ENCODE measurements at places on chromosomes 6 and 20.

DNA sequence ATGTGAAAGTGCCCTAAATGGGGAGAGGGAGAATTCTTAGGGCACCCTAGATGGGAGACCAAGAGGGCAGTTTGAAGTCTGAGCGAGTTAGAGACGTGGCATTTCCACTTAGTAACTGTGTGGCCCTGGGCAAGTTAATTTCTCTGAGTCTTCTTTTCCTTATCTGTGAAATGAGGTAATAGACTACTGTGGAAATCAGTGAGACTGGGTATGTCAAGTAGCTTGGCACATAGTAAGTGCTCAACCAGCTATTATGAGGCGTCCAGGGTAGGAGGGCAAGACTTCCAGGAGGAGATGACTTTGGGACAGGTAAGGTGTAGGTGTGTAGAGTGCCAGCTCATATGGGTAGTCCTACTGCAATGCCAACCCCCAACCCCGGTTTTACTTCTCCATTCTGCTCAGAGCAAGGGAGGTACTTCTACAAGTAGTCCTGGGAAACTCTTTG is 770 bp downstream of the KIF3B start:
- DNase-seq = no peak

- DNase-seq = no peak
Measured at GRCh38 chr6:135974426-135974825, 122.9 kb downstream of the PDE7B start.

DNA sequence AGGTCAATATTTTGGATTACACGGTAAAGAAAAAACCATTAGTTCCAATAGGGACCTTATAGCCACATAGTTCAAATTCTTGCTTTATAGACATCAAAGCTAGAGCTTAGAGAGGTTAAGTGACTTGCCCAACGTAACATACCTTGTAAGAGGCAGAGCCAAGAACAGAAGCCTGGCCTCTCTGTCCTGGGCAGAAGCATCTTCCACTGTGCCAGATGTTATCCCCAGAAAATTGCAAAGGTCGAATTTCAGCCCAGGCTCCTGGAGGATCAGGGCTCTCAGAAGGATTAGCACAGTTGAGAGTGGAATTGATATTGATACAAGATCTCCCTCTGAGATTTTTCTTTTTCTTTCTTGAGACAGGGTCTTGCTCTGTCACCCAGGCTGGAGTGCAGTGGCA is 6.1 kb downstream of the SMIM28 start:
- no peak for DNase-seq

GRCh38 chr6:36201612-36202011 is 5.1 kb downstream of the BRPF3 start:
- no peak for DNase-seq

GRCh38 chr20:6045566-6045965 is 8.3 kb downstream of the LRRN4 start:
- DNase-seq = no peak

GRCh38 chr6:70258483-70258882 is 44.4 kb downstream of the COL9A1 start:
- DNase-seq = no peak

GRCh38 chr6:107621229-107621937 is 131.5 kb downstream of the SOBP start:
- DNase-seq = no peak

DNA sequence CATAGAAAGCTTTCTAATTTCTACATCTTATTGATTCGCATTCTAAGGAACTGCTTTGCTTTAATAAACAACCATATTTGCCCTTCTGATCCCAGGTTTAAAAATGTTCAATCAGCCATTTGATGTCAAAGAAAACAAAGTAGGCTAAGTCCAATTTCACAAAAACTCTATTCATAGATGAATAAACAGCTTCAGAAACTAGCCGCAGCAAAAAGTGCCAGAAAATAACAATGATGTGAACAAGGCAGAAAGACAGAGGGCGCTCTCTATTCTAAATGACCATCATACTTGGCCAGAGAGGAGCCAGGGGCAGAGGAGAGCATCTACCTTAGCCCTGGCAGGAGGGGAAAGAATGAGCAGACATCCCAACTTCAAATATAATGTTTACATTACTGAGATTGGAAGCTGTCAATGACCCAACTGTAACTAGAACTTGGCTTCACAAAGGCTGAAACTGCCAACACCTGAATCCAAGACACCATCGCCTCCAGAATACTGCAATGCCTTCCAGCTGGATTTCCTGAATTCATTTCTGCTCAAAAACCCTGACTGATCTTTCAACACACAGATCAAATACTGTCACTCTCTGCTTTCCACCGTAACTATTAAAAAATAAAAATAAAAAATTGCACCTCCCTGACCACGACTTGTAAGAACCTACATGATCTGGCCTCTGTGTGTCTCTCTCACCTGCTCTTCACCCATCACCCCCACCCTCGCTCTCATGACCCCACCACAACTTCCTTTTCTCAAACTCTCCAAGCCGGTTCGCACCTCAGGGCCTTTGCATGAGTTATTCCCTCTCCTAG is 9.5 kb downstream of the CNKSR3 start:
- DNase-seq = no peak

DNA sequence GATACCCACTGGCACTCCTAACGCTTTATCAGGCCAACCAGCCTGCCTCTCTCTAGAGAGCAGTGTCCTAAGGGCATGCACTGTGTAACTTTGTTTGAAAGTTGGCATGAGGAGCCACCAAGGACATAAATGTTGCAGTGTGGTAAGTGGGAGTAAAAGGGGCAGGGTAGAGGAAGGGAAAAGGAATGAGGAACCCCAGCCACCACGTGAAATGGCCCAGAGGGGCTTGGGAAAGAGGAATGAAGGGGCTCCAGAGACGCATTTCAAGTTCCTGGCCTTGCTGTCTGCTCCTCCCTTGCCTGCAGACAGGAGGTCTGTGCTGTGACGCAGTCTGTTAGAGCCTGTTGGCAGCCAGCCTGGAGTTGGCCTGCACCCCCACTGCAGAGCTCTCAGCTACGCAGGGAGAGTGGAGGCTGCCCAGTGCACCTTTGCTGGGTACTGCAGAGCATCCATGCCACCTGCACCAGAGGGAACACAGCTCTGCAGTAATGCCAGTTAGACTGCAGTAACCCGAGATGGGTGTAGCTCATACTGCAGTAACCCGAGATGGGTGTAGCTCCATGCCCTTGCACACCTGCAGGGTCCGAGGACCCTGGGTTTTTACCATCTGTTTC is 86.8 kb upstream of the SNAP25 start:
- no peak for DNase-seq

DNA sequence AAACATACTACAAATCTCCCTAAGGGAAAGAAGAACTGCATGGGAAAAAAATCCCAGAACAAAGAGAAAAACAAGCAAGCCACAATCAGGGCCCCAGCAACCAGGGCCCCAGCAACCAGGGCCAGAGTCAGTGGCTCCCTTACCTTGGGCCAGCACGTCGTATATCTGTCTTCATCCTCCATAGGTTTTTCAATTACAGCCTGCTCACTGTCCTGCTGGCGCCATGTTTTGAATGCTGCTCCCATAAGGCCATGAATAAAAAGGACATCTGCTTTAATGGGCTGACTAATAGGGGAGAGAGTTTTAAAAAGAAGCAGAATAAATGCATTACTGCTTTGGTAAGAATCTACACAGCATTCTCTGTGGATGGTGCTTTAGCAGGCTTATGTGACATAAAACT is 49.2 kb downstream of the SERAC1 start:
- no peak for DNase-seq

DNA sequence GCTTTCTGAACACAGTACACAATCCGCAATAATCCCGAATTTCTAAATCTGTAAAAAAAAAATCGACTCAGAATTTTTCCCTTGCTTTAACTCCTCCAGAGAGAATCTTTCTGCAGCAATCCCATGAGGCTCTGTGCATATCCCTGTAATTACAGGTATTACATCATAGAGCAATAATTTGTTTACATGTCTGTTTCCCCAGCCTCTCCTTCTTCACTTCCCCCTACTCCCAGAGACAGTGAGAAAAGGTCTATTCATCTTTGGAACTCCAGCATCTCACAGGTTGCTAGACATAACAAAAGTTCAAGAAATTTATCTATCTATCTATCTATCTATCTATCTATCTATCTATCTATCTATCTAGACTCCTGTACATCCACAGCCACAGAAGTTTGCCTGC is 26.0 kb downstream of the KLHL31 start:
- DNase-seq = no peak

DNA sequence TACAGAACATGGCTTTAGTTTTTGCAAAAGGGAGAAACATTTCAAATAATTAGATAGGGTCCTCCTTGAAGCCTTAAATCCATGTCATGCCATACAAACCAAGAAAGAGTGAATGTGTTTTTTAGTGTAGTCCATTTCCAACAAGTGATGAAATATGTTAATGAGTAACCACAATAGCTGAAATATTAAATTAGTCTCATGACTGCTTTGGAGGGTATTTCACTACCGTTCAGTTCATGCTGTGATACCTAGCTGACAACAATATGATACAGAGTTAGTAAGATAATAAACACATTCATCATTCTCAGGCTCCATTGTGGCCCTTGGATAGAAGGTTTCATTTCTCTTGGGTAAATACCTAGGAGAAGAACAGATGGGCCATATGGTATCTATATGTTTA is 5.8 kb upstream of the ID4 start:
- DNase-seq = no peak

- no peak for DNase-seq
Measured at GRCh38 chr6:69933239-69933638, 66.9 kb downstream of the COL19A1 start.

GRCh38 chr20:10739566-10739965 is 65.8 kb upstream of the JAG1 start:
- no peak for DNase-seq

DNA sequence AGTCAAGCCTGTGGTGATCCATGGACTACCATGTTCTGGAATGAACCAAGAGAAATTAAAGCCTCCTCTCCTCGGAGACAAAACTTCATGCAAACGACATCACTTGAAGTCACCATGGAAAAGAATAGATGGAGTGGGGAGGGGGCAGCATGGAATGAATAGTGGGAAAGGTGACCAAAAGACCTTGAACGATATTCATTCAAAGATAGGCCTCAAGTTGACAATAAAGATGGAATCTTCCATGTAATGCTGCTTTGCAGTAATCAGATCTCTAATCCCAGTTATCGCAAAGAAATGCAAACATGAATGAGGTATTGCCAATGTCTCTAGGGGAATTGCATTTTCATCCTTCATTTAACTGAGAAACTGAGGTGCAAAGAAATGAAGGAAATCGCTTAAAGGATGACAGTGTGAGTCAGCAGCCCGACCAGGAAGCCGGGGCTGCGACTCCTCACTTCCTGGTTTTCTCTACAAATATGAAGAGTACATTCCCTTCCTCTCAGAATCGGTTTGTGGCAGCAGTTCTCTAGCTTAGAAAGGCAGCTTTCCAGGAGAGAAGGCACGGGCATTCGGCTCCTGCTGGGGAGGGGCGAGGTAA is 65.6 kb upstream of the RREB1 start:
- no peak for DNase-seq

GRCh38 chr6:52209770-52210169 is 23.6 kb downstream of the IL17A start:
- DNase-seq = no peak

- DNase-seq = no peak
Measured at GRCh38 chr20:45405571-45406259, 2.4 kb upstream of the DBNDD2 start.

DNA sequence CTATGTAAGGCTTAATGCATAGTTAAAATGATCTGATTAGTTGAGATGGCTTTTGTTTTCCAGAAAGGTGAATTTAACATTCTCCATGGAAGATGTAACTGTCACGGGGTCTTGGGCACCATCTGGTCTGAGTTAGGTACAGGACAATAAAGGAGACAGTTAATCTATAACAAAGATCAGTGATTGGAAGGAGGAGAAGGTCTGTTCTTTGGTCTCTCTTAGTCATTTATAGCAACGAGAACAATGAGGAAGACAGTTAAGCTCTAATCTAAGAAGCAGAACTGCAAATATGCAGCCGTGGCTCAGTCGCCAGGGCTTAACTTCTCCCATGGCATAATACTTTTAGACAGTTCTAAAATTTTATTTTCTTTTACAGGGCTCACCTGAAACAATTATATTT is 405.5 kb upstream of the SULF2 start:
- DNase-seq = no peak

- DNase-seq = no peak
Measured at GRCh38 chr20:6664574-6664973, 102.9 kb upstream of the BMP2 start.

DNA sequence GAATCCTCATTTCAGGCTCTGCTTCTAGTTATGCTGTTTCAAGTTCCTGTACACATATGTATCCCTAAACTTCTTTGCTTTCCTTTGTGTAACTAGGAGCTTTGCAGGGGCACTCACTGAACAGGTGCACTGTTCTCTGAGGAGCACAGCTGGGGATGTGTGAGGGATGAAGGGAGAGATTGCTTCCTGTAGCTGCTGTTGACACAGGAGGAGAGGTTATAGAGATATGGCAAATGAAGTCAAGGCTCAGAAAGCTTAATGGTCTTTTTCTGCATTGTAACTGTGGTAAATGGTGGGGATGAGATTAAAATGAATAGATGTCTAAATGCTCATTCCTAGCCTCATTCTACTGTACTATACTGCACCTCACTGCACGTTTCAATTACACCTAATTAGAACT is 454.3 kb downstream of the BTBD3 start:
- no peak for DNase-seq

DNA sequence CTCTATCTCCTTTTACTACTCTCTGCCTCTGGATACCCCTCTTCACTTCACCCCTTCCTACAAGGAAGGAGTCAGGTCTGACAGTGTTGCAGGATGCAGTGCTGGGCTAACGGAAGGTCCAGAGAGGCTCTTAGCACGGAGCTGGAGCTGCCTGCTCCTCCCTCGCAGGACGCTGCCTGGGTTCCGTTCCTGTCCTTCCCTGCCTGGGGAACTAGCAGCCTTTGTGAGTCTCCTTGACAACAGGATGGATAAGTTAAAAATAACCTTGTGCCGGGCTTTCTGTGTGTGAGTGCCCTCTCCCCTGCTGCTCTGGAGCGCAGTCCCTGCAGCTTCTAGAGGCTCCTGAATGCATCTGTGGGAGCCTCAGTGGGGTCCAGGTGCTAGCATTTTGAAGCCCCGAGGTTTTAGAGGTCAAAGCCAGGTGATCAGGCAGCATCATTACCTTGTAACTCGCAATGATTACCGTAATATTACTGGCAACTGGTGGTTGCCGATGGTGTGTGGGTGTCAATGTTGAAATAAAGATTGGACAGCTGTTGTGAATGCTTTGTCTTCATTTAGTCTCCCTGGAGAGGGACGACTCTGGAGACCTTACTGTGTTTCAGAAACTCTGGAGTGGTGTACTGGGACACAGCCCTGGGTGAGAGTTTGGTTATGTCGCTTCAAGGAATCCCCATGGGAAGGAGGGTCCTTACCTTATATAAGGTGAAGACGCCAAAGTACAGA is 44.4 kb downstream of the CDS2 start:
- DNase-seq = no peak

GRCh38 chr6:155915651-155916050 is 460.0 kb upstream of the NOX3 start:
- DNase-seq = no peak

Measured in cortex of kidney (tissue), 1 donor.